Cardiac muscle cell (in vitro differentiated cells and primary cell): ENCODE measurements at places on chromosomes 6 and 20. TPM values are rescaled to one million over a fixed set of nuclear protein-coding genes. Genes with fewer than 3 reads are reported as not detected.
A peak's percentile ranks its signal among the peaks of the same experiment; 100 is the strongest.

- DNase-seq, result peak; percentile 19
These were observed 8.8 kb downstream of the DEFB129 start for GRCh38 chr20:235891-236290.

DNA sequence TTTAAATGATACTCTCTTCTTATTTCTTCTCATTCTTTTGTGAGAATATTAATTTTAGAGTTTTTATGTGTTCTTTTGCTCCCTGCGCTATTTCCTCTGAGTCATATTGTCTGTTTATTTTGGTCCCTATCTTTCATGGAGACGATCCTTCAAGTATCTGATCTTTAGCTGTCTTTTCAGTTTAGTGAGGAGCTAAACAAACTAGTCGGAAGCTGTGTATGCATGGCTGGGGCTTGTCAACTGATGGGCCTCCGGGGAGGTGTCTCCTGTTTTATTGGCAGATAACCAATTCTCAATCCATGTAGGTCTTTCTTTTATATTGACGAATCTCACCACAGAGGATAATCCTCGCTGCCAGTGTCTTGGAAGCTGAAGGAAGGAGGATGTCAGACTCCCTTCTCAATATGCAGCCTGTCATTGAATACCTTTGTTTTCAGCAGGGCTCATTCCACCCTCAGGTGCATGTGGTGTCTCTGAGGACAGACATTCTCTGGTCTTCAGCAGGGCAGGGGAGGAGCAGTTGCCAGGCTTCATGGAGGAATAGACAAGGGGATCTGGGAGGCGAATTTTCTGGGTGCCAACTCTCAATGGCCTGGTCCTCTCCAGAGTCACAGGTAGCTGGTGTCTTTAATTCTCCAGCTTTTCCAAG lies 64.9 kb downstream of the RNF182 start:
- no peak for DNase-seq

- no peak for DNase-seq
These were observed 31.0 kb upstream of the CTAGE9 start for GRCh38 chr6:131741688-131742393.

DNA sequence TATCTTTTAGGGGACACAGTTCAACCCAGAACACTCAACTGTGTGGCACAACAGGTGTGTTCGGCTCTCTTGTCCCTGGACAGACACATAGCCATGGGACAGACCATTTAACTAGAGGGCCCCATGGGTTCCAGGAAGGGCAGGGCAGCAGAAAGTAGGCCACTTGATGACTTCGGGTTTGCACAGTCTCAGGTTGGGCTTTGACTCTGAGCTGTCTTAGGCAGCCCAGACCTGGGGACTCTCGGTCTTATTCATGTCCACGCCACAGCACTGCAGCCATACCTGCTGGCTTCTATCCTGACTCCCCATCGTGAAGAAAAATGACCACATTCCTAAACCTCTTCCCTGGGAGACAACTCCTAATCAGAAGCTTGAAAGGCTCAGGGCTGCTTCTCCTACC lies 146.1 kb upstream of the AKAP12 start:
- no peak for DNase-seq

DNA sequence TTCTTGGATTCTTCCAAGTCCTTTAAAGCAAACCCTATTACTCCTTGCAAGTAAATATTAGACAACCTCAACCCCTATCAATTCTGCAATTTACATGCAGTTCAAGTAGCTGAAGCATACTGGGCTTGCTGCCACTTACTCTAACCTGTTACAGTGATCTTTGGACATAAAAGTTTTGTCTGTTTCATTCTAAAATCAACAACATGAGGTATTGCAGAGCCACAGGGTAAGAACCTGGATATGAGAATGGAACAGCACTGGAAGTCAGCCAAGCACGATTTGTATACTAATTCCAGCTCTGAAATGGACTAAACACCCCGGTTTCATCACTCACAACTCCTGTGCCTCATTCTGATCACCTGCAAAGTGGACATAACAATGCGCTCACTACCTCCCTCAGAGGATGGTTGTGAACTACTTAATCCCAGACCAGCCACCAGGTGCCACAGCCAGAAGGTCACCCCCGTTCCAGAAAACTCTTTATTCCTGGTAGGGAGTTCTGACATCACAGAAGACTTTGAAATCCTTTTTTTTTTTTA lies 270.0 kb downstream of the ADGB start:
- no peak for DNase-seq

DNA sequence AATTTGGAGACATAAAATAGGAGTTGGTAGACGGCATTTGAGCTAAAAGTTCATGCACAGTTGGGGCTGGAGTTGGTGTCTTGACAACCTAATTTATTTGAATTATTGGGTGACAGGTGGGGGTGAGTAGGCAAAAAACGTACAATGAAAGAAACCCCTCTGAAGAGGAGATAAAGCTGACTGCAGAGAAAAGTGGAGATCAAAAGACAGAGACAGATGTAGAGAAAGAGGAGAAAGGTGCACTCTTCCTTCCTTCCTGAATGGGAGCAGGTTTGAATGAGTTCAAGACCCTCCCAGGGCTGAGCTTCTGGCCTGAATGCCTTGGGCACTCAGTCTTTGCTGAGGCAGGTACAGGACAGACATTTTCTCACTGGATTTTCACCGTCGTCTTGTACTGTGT lies 284.3 kb downstream of the DHX35 start:
- no peak for DNase-seq

DNA sequence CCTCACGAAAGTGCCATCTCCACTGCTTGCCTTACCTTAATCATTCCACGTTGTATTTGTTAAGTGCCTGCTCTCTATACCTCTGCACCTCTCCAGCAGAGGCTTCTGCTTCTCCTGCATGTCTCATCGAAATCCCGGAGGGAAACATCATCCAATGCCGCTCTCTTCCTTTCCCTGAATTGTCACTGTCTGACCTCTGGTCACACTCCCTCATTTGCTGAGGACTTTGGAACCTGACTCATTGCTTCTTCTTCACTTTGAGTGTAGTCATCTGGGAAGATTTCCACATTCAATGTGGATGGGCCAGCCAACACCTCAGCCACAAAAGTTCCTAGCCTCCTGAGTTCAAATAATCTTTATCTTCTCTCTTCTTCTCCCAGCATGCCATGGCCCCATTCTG lies 78.9 kb upstream of the BEND6 start:
- no peak for DNase-seq

DNA sequence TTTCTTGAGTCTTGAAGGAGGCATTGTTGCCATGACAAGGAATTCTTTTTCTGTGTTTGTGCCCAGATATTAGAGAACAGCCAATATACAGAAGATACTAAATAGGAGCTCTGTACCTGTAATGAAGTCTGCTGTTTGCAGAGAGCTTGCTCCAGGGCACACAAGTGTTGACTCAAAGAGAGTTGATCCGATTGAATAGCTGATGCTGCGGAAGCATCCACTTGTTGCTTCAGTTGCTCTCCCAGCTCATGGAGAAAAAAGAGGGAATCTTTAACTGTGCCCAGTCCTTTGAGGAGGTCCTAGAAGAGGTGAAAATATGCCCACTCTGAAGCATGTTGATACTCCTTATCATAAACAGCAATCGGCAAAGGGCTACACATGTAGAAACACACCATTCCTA lies 411.4 kb downstream of the ESR1 start:
- no peak for DNase-seq

- no peak for DNase-seq
These were observed 504.0 kb downstream of the RFPL4B start for GRCh38 chr6:112851146-112851545.

DNA sequence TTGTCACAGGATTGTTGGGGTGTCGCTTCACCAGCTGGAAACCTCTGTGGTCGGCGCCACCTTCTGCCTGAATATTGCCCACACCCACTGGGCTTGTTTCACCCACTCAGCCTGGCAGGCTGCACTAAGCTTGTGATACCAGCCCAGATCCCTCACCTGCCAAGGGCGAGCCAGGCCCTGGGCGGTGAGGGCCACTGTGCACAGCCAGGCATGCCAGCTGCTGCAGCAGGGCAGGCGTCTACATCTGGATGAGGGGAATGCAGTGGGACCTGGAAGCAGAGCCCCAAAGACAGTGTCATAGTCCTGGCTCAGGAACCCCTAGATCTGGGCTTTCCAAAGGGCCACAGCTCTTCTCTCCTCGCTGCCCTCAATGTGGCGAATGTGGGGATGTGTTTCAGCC lies 1307.5 kb downstream of the GRIK2 start:
- DNase-seq, result no peak

DNA sequence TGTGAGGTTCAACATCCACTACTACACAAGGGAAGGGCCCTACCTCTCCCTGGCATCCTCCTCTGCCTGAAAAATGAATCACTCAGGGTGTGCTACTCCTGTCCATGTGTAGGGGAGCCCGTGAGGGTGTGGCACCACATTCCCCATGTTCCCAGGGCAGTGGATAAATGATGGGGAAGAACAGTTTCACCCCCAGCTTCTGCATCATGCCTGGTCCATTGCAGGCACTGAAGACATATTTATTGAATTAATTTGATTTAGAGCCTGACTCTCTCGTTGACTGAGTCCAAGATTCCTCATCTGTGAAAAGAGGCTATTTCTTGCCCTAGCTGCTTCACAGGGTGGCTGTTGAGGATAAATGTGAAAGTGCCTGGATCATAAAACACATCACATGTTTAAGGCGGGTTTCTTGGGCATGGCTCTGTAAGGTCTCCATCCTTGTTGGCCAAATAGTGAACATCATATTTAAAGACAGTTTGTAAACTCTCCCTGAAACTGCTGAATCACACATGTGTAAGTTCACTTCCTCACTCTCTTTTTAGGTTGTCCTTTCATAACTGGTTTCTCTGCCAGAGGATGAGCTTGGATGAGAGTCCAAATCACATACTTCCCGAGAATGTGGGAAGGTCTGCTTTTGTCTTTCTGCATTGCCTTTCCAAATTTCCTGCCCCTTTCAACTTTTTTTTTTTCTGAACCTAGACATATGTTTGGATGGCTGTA lies 79.7 kb upstream of the FYN start:
- no peak for DNase-seq

GRCh38 chr6:19587238-19587942 lies 249.8 kb upstream of the ID4 start:
- DNase-seq, result no peak

- DNase-seq, result no peak
These were observed 146.7 kb downstream of the PLCB4 start for GRCh38 chr20:9215539-9215938.

DNA sequence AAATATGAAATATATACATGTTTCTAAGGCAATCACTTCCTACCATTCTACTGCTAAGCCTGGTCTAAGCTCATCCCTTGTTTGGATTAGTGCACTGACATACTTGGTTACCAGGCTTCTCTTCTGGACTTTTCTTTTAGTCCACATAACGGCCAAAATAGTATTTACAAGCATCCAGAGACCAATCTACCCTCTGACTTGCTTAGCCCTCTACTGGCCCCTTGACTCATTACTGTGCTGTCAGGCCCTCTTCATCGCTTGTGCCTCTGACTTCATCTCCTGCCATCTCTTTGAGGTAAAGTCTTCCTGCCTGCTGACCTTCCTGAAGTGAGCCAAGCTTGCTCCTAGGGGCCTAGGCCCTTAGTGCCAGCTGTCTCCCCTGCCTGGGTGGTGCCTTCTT lies 35.1 kb downstream of the TULP4 start:
- no peak for DNase-seq

DNA sequence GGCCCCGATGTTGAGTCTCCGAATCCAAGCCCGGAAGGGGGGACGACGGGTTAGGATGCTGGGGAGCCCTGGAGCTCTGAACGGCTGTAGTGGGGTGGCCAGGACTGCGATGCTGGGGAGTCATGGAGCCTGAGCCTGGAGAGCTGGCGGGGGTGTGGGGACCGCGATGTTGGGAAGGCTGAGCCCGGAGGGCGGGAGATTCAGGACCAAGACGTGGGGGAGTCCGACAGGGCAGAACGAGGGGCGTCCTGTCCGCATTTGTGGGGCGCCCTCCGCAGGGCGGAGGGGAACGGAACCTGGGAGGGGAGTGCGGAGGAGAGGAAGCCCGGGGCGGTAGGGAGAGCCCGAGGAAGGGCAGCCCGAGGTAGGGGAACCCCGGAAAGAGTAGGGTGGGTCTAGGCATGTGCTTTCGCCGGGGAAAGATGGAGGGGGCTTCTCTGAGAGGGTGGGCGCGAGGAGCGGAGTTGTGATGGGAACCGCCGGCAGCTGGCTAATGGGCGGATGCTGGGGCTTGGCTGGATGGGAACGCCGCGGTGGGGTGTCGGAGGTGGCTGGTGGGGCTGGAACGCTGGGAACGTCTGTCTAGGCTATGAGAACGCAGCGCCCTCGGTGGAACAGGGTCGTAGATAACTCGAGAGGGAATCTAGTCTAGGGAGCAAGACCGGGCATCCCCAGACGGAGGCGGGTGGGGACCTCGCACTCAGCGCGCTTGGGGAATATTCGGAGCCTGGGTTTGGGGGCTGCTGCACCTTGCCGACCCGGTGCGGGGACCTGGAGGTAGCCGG lies 684 bp downstream of the PAQR8 start:
- DNase-seq, result peak; percentile 7

GRCh38 chr6:99810942-99811620 lies 182.9 kb downstream of the MCHR2 start:
- no peak for DNase-seq

DNA sequence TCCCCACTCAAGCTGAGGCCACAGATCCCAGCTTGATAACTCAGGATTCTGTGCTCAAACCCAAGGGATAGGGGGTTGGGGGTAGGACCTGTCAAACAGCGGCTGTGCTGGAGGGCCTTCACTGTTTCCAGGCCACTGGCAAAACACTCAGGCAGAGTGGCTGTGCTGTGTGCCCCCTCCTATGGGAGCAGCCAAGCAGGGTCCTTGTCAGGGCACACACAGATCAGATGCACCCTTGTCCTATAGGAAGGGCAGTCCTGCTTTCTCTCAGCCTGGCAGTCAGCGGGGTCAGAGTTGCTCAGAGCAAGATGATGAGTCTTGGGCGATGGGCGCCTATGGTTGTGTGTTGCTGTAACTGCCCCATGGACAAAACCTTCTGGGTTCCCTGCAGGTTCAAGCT lies 554.8 kb downstream of the TBC1D32 start:
- DNase-seq, result no peak

Gene SIRPG
- polyA plus RNA-seq, result not detected in 2 replicates

Gene HNF4A
- not detected in 2 replicates for polyA plus RNA-seq

Gene ARMC12
- polyA plus RNA-seq, result 2.3 and 4.9 TPM in 2 replicates

Gene ERVFRD-1
- polyA plus RNA-seq, result 0.05 TPM in 1 of 2 replicates, not detected in the other

Gene MLIP
- 42.2 and 68.9 TPM in 2 replicates for polyA plus RNA-seq

Gene OR12D3
- polyA plus RNA-seq, result not detected in 2 replicates

Gene SLC17A3
- polyA plus RNA-seq, result not detected in 2 replicates

Gene C6orf52
- 3.6 and 7.2 TPM in 2 replicates for polyA plus RNA-seq

Gene STMND1
- not detected in 2 replicates for polyA plus RNA-seq

Gene HTR1B
- 0.97 and 2.8 TPM in 2 replicates for polyA plus RNA-seq

Gene SOX18
- polyA plus RNA-seq, result 3.5 TPM in 1 of 2 replicates, not detected in the other

Gene NR2E1
- not detected in 2 replicates for polyA plus RNA-seq

Gene SLC17A1
- not detected in 2 replicates for polyA plus RNA-seq

Gene PTPRT
- polyA plus RNA-seq, result 1.4 TPM in 1 of 2 replicates, not detected in the other
